ENCODE measurements at places on chromosomes 4 and X.
A peak's percentile ranks its signal among the peaks of the same experiment; 100 is the strongest.

DNA sequence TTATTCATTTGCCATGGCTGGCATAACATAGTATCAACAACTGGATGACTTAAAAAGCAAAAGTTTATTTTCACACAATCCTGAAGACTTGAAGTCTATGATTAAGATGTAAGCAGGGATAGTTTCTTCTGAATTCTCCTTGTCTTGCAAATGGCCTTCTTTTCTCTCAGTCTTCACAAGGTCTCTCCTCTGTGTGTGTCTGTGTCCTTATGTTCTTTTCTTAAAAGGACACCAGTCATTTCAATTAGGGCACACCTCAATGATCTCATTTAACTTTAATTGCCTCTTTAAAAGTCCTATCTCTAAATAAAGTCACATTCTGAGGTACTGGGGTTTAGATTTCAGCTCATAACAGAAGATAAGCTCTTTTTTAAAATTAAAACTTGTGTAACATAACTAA, 399.7 kb downstream of the PABPC4L start:
- no peak for DNase-seq

GRCh38 chrX:130110379-130111219, at the start of gene ELF4:
TSS of gene ELF4 (minus strand) at chrX:130110497. CDS start at chrX:130081330, 29,167 bp downstream.
- no peak for DNase-seq

DNA sequence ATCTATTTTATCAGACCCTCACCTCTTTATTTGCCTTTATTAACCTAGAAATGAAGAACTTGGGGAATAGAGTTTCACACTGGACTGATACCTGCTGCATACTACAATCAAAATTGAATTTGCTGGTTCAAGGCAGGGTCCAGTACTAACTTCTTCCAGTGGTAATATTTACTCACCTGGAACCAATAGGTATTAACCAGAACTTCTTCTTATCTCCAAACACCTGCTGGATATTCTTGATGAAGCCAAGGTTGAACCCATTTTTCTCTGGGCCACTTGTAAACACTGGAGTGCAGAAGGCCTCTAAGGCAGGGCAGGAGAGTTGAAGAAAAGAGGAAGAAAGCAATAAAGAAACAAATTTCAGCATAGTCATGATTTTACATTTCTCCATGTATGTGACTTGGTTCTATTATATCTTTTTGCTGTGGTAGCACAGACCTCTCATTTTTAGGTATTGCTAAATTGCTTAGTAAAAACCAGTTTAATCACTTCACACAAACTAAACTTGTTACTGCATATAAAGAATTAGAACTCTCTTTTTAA, 101.1 kb downstream of the ZDHHC15 start:
- no peak for DNase-seq

GRCh38 chrX:85992811-85993229, 54.5 kb downstream of the CHM start:
- DNase-seq, result peak; percentile 8

- no peak for DNase-seq
Observed at GRCh38 chr4:89113415-89113814, 2.1 kb downstream of the TIGD2 start.

DNA sequence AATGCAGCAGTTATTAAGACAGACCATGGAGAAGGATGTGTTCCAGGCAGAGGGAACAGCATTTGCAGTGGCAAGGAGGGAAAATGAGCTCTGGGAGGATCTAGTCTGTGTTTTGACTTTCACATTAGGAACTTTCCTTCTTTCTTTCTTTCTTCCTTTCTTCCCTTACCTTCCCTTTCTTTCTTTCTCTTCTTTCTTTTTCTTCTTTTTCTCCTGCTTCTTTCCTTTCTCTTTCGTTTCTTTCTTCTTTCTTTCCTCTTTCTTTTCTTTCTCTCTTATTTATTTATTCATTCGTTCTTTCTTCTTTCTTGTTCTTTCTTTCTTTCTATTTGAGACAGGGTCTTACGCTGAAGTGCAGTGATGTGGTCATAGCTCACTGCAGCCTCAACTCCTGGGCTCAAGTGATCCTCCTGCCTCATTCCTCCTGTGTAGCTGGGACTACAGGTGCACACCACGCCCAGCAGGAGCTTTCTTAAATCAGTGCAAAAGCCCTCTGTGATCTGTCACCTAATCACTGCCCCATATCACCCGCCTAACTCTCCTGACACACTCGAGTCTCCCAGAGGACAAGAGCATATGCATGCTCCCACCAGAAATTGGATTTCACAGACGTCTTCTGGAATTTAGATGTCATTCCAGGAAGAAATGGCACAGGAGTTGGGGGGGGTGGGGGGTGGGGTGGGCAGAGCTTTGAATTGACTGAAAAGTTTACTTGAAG, 15.4 kb upstream of the SPATA4 start:
- DNase-seq, result no peak

- no peak for DNase-seq
Observed at GRCh38 chr4:43223820-43224219, 331.3 kb downstream of the GRXCR1 start.

DNA sequence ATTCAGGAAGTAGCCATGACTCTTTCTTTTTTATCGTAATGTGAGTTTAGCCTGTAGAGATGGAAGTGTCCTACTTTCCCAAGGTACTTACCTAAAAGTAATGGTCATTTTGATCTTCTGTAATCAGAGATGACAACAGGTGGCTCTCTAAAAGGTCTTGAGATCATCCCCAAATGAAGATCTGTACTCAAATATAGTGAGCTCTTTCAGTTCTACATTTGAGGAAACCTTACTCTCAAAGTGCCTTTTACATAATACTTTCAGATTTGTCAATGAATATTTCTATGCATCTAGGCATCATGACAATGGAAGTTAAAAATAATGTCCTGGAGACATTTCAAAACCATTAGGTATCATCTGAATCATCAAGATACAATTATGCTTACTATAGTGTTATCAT, 17.2 kb upstream of the MND1 start:
- no peak for DNase-seq

DNA sequence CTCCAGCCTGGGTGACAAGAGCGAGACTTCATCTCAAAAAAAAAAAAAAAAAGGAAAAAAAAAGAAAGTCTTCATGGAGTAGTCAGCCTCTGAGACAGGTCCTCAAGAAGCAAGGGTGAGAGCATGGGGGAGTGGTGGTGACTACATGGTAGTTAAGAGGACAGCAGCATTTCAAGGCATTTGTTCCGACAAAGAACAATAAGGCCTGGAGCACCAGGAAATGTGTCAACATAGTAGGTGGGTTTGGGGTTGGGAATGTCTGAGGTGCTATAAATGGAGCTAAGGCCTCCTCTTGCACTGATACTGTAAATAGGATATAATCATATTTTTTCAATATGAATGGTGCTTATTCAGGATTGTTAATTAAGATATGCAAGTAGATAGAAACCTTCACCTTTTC, 34.4 kb downstream of the GPR82 start:
- no peak for DNase-seq

GRCh38 chr4:8699479-8700145, 107.0 kb downstream of the CPZ start:
- DNase-seq, result no peak

DNA sequence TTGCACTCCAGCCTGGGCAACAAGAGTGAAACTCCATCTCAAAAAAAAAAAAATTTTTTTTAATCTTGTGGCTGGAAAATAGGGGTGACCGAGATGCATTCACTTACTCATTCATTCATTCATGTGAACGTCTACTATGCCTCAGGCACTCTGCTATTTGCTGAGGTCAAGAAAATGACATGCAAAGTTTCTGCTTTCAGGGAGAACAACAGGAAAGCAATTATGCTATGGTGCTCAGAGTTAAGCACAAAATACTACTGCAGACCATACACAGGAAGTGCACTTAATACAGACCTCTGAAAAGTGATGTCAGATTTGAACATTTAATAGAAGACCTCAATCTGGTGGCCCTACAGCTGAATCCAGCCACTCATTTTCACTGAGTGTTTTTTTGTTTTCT, 59.6 kb upstream of the DUSP21 start:
- DNase-seq, result no peak

GRCh38 chr4:76278583-76278982, 27.1 kb downstream of the FAM47E start:
- no peak for DNase-seq

- DNase-seq, result peak; percentile 73
Observed at GRCh38 chrX:104136241-104137019, 20.4 kb downstream of the SLC25A53 start.

DNA sequence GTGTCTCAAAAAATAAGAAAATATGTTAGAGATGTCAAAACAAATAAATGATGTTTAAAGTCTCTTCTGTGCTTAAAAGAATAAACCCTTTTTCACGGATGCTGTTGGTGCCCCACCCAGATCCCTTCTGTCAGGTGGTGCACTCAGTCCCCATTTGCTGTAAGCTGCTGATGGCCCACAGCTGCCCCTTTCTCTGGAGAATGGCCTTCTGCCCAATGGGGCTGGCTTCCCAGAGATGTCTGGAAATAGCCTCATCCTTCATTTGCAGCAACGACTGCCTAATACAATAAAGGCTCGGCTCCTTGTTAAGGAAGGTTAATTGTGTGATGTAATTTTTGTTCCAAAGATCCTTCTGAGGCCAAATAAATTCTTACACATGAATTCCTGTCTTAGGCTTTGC, 31.8 kb downstream of the ETNPPL start:
- no peak for DNase-seq

- no peak for DNase-seq
Observed at GRCh38 chr4:23130845-23131244, 438.1 kb downstream of the GBA3 start.

- DNase-seq, result no peak
Observed at GRCh38 chr4:101014417-101014816, 332.9 kb downstream of the PPP3CA start.

GRCh38 chr4:186304216-186304615, 38.2 kb downstream of the F11 start:
- no peak for DNase-seq

DNA sequence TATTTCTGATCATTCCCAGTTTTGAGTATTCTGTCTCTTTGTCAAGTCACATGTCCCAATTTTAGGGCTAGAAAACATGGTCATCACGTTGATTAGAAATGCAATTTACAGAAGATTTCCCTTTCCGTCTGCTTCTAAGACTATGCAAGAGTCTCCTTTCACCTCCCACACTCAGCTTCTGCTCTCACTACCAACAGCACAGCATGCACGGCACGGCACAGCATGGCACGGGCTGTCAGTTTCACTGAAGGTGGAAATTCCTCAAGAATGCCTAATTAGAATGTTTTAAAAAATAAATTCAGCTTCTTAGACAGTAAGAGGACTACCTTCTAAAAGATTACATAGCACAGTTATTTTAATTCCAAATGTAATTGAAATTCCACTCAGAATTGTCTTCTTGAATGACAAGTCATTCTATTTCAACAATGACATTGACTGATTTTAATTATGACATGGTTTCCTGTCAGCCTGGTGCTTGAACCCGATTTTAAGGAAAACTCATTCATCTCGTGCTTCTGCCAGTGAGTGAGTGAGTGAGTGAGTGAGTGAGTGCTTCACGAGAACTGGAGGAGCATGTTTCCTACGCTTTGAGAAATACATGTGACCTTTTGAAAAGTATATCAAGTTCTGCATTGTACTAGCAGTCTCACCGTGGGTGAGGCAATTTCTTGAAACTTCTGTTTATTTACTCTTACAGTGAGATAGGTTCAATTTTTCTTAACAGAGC, 124.8 kb upstream of the SORBS2 start:
- DNase-seq, result no peak

DNA sequence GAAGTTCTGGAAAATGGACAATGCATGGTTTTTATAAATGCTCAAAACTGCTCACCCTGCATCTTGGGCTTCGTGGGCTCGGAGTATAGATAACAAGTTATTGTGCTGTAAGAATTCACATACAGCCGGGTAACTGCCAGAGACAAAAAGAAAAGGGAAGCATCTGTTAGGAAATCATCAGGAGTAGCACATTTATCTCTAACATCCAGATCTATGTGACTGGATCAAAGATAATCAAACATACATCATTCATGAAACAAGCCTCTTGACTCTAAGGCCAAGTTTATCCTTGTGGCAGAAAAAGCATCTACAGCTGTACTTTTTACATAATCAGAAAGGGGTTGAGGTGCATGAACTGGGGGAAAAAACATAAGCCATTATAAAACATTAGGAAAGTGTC, 264.2 kb downstream of the PPP3CA start:
- DNase-seq, result no peak

- no peak for DNase-seq
Observed at GRCh38 chrX:146208821-146209220, 391.2 kb downstream of the SLITRK2 start.

GRCh38 chrX:42384956-42385355, 393.0 kb downstream of the PPP1R2C start:
- DNase-seq, result no peak

DNA sequence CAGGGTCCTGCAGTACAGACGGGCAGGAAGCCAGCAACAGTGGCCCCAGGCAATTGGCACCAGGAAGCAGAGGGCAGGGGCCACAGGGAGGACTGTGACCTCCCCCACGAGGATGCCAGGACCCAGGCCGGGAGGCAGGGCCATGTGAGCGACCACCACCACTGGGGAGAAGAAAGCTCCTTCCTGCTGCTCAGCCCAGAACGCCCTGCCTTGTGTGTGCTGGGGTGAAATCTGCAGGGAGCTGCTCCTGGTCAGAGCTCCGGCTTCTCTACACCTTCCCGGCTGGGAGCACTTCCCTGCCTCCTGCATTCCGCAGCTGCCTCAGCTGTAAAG, 100.4 kb downstream of the HMX1 start:
- DNase-seq, result no peak

DNA sequence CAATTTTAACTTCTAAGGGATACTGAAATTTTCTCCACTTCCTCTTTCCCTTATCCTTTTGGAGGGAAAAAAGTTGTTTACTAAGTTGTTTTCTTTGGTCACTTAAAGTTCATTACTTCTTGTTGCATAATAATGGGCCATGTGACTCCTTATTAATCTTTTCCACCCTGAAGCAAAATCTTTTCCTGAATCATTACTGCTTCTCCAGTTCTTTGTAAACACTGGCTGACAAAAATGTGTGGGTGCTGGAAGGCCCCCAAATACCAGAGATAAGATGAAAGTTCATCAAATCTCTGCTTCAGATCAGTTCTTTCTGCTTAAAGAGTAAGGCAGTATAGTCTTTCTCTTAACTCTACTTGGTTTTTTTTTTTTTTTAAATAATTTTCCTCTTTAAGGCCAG, 108.9 kb upstream of the NHS start:
- no peak for DNase-seq

DNA sequence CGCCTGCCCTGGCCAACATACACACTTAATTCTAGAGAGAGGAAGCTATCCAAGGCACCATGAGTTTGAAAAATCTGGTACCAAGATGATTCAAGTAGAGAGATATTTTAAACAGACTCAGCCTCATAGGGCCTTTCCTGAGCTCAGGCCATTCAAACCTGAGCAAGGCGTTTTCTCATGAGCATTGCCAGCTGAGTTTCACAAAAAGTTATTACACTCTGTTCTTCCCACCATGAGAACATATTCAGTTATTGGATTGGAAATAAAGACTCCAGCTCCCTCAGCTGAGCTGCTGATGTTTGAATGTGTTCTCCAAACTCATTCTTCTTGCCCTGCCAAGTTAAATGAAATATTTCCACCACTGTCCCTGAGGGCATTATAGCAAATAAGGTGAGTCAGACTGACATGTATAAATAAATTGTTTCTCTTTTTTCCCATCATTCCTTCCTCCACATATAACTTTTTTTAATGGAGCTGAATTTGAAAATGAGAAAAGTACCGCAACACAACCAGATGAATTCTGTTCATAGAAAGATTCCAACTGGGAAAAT, 429.6 kb downstream of the RAB28 start:
- DNase-seq, result no peak

- DNase-seq, result peak; percentile 18
Observed at GRCh38 chr4:155608225-155608885, 58.3 kb upstream of the GUCY1A1 start.
